NCI-H1436 (cell line): ENCODE measurements at places on chromosomes 4 and X.

DNA sequence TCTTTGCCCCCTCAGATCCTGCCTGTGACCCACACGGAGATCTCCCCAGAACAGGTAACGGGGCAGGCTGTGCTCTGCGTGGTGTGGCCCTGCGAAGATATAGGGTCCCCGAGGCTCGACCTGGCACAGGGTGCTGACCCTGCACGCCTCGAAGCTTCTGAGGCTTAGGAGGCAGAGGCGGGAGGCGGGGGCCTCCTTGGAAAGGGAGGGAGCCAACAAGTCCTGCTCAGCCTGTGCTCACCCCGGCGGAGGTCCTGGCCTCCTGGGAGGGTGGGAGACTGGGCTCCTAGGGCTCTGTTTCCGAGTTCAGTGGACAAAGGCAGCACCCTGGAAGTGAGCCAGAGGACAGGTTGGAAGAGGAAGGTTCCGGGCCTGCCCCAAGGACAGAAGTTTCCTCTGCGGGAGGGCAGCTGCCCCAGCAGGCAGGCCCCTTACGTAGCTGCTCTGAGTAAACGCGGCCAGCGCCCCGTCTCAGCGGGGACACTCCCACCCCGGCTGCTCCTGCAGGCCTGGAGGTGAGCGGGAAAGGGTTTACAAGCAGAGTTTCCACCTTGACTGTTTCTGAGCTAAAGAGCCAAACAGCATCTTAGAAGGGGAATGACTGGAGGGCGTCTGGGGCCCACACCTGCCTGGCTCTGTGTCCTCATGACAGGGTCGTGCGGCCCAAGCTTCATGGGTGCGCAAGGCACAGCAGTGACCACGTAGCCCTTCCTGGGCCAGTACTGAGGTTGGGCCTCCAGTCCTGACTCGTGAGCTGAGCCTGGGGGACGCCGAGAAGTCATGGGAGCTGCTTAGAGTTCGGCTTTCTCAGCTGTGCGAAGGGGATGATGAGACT, 16.1 kb downstream of the TMEM175 start:
- DNase-seq, result no peak

- DNase-seq, result peak; percentile 68
Measured at GRCh38 chr4:31089815-31090214, 369.6 kb downstream of the PCDH7 start.

GRCh38 chrX:20507901-20508620, 241.4 kb upstream of the RPS6KA3 start:
- no peak for DNase-seq

GRCh38 chr4:110211770-110212061, 13.3 kb upstream of the ELOVL6 start:
- no peak for DNase-seq

DNA sequence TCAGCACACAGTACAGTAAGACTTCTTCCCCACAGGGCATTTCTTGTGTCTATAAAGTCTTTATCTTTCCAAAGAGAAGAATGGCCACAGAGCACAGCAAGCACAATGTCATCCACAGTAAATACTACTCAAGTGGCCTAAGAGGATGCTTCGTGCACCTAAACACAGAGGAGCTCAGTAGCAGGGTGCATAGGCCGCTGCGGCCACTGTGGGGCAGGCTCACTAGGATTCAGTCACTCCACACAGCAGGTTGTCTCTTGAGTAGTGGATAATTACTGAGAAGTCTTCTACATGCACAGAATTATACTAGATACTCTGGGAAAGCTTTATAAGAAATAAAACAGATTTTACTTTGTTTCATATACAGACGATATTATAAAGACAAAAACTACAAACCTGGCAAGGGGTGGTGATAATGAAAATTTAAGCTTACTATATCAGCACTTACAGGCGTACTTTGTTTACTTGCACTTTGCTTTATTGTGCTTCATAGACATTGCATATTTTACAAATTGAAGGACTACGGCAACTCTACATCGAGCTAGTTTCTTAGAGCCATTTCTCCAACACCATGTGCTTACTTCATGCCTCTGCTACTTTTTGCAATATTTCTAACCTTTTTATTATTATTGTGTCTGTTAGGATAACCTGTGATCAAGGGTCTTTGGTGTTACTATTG, 78.5 kb downstream of the PRDM5 start:
- no peak for DNase-seq
